Kasumi-1 (cell line): ENCODE measurements at places on chromosomes 7 and 10.

DNA sequence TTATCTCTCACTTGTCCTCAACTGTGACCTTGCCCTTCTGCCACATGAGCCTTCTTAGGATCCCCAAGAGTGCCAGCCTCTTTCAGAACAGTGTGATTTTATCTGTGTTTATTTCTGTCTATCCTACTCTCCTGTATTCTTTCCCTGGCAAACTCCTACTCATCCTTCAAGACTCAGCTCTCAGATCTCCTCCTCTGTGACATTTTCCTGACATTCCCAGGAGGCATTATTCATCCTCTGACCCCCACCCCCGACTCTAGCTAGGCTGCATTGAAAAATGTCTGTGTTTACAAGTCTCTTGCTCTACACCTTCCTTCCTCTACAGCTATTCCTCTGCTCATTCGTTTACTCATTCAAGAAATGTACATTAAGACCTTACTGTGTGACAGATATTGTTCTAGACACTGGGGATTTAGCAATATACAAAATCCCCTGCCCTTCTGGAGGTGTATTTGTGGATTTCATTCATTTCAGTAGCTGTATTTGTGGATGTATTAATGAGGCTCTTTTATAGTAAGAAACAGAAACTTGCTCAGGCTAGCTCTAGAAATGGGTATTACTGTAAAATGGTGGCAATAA, 61.4 kb upstream of the COMTD1 start:
- no peak for DNase-seq

- no peak for DNase-seq
Observed at GRCh38 chr10:125209591-125210355, 49.4 kb upstream of the CTBP2 start.

GRCh38 chr7:95059842-95060313, 152.5 kb downstream of the PPP1R9A start:
- no peak for DNase-seq

- DNase-seq = no peak
Observed at GRCh38 chr7:111873963-111874690, 311.8 kb upstream of the IMMP2L start.

DNA sequence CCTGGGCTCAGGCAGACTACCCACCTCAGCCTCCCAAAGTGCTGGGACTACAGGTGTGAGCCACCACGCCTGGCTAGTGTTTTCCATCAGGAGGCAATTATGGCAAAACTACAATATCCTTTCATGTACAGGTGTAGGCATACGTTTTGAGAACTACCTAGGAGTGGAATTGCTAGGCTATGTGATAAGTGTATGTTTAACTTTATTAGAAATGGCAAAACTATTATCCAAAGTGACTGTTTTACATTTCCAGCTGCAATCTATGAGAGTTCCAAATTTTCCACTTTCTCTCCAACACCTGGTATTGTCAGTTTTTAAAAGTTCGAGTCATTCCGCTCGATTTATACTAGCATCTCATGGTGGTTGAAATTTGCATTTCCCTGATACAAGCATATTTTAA, 59.0 kb downstream of the ZMYND11 start:
- DNase-seq = no peak

DNA sequence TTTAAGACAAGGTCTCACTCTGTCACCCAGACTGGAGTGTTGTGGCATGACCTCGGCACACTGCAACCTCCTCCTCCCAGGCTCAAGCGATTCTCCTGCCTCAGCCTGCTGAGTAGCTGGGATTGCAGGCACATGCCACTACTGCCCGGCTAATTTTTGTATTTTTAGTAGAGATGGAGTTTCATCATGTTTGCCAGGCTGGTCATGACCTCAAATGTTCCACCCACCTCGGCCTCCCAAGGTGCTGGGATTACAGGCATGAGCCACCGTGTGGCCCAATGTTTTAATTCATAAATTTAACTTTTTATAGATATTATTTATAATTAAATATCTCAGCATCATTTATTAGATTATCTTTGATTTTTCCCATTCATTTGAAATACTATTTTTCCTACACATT, 658.0 kb upstream of the NRG3 start:
- DNase-seq = no peak

DNA sequence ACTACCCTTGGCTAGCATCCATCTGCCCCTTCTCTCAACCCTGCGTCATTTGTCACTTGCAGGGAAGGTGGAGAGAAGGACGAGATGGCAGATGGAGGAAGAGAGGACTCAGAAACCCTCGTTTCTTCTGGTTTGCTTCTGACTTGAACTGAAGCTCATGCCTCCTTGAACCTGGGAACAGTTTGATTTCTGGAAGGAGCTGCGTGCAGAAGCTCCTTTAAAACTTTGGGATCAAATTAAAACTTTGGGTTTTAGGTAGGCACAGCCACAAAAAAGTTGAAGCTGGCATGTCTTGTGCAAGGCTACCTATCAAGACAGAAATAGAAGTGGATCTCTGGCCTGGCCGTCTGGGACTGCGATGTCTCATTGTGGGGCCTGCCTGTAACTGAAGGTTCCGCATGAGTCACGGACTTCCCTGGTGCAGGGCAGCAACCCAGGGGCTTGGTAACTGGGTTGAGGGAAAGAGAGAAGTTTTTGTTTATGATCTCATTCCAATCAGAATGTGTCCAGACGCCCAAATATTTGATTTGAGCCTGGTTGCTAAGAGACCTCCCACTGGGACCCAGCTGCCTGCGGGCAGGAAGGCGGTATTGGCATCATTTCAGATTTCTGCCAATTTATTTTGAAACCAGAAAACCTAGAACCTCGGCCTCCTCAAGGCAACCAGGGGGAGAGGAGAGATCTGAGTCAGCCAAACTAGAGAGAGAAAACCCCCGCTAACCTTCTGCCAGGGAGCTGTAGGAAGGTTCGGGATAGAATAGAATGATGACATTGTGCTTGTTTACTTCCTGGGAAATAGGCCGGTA, 15.8 kb upstream of the CAMK1D start:
- DNase-seq = peak; percentile 40

GRCh38 chr7:106026101-106026500, 63.0 kb downstream of the CDHR3 start:
- no peak for DNase-seq

DNA sequence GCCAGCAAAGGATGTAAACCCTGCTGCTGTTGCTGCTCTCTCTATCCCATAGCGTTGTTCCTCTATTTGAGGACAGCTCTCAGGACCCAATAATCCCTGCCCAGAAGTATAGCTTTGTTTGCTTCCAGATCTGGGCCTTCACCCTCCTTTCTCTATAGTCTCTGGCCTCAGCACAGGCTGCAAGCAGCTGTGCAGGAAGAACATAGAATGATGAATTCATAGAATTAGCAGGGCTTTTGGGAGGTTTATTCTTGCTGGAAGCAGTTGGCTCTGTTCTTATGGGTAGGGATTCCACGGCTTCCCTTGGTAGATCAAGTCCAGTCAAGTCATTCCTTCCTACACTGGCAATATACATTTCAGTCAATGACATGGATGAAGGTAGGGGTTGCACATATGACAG, 354.7 kb downstream of the HPSE2 start:
- DNase-seq = no peak

DNA sequence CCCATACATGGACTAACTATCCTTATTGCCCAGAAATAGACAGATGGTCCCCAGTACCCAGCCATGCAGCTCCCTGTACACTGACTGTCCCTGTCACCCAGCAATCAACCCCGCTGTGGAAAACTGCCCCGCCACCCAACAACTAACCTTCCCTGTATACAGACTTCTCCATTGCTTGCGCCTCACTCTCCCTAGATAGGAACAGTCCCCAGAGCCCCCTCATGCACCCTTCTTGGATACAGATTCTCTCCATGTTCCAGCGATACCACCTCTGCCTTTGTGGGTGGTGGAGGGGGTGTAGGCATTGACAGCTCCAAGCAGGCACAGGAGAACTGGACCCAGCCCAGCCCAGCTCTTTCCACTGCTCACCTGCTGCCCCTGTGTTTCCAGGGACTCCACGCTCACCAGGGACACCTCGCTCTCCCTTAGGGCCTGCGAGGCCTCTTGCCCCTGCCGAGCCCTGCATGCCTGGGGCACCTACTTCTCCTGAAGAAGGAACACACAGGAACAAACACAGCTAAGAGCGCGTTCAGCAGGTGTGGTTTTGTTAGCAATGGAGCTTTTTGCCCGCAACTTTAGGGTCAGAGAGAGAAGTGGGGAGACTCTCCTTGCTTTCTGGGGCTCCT, 7.2 kb downstream of the SFTPD start:
- no peak for DNase-seq

DNA sequence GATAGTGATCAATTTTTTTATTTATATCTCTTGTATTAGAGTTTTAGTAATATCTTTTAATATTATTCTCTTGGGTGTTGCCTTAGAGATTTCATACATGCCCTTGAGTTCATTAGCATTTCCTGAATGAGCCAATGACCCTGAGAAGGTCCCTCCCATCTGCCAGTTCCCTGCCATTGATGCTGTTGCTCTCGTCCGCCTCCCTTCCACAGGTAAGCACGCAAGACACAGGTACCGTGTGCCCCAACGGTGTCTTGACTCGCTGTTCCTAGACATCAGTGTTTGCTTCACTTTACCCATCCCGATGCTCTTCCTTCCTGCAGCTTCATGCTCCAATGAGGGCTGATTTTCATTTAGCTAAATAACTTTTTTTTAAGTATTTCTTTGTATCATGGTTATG, 19.7 kb upstream of the PWWP2B start:
- DNase-seq = no peak

DNA sequence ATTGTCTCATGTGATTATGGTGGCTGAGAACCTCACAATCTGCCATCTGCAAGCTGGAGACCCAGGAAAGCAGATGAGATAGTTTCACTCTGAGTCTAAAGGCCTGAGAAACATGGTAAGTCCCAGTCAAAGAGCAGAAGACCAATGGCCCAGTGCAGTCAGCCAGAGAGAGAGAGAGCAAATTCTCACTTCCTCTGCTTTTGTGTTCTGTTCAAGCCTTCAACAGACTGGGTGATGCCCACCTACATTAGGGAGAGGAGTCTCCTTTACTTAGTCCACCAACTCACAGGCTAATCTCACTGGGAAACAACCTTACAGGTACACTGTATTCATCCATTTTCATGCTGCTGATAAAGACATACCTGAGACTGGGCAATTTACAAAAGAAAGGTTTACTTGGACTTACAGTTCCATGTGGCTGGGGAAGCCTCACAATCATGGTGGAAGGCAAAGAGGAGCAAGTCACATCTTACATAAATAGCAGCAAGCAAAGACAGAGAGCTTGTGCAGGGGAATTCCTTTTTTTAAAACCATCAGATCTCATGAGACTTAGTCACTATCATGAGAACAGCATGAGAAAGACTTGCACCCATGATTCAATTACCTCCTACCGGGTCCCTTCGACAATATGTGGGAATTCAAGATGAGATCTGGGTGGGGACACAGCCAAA, 4.7 kb upstream of the FRMPD2 start:
- no peak for DNase-seq
